ENCODE measurements at places on chromosomes 7 and 10.

GRCh38 chr10:14247377-14248116 lies 83.2 kb downstream of the FRMD4A start:
- DNase-seq: no peak

- no peak for DNase-seq
Measured at GRCh38 chr10:78375854-78376785, 342.5 kb downstream of the RPS24 start.

- no peak for DNase-seq
Measured at GRCh38 chr10:114017271-114017670, 26.4 kb upstream of the ADRB1 start.

DNA sequence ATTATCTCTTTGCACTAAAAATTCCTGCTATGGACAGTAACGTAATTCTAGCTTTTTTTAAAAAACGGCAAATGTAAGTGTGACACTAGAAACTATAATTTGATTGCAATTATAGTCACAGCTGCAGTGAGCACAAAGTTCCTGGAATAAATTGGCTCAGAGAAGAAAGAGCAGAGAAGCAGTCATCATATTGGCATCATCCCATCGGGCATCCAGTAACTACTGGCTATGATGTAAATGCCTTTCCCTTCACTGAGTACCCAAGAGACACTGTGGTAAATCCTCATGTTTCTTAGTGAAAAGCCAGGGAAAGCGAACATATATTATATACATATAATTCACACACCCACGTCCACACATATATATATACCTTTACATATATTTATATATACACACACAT lies 43.6 kb downstream of the PIP4K2A start:
- no peak for DNase-seq

DNA sequence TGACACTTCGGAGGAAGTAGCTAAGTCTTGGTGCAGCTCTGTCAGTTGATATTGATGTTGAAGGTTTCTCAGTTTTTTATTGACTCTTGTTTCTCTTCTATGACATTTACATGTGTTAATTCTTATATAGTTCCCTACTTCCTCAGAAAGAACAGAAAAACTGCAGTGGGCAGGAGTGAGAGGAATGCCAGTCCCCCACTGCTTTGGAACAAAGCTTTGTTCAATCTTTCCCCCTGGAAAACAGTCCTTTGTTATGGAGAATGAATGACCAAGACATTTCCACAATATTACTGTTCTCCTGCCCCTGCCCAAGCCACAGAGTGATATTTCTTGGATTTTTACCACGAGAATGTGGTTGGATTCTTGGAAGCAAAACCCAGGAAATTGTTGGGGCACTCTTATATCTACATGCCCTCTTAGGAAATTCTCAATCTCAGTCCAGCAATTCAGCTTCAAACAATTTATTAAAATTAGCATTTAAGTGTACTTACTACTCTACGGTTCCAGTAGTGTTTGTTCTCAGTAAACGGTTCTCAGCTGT lies 258.0 kb upstream of the KCND2 start:
- DNase-seq: no peak

DNA sequence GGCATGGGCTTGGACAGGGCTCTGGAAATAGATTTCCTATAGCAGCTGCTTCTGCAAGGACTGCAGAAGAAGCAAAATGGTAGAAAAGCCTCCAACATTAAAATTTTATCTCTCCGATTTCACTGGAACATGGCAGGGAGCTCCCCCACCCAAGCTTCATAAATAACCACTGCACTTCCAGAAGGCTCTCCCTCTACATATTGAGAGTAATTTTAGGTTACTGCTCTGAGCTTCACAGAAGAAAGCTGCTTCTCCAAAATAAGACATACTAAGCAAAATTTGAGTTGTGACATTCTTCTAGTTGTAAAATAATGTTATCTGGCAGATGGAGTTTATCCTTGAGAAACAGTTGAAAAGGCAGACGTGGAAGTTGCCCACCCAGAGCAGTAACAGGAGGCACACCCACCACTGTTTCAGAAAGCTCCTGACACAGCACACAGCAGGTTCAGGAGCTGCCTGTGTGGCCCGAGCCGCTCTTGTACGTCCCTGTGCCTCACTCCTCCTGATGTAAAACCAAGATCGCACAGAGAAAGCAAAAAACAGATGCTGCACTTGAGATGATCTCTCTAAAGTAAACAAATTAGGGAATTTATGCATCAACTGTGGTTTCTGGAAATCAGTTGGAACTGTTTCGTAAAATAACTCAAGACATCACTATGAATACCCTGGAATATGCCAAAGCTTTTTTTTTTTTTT lies 621.0 kb downstream of the PARD3 start:
- DNase-seq: no peak

DNA sequence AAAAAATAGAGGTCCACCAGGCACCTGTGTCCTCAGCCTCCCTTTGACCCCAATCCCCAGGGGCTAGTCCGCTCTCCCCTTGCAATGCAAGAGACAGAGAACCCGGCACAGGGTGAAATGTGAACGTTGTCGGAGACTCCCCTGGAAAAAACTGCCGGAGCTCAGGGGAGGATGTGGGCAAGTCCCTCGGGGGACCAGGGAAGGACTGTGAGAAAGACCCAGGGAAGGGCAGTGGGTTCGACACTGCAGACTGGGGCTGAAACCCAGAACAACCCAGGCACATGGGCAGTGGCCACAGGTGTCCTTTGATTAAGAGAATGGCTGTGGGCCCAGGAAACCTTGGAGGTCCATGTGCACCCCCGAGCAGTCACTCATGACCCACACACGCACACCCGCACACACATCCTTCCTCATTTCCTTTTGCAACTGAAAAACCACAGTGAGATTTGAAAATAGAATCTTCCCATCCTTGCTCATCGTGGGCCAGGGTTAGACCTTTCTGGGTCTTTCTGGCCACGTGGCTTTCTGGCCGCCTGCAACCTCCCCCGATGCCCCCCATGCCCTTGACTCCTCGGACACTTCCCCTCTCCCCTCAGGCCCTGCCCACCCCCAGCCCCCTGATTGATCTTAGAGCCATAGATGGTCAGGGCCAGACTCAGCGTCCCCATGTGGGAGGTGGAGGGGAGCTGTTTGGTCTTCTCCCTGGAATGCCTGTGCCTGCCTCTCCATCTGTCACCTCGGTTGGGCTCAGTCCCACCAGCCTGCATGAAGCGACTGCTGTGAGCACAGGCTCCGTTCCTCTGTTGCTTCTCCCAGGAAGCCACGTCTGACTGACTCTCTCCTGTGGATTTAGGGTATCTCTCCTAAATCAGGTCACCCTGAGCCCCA lies 7.9 kb downstream of the LAT2 start:
- DNase-seq: no peak

DNA sequence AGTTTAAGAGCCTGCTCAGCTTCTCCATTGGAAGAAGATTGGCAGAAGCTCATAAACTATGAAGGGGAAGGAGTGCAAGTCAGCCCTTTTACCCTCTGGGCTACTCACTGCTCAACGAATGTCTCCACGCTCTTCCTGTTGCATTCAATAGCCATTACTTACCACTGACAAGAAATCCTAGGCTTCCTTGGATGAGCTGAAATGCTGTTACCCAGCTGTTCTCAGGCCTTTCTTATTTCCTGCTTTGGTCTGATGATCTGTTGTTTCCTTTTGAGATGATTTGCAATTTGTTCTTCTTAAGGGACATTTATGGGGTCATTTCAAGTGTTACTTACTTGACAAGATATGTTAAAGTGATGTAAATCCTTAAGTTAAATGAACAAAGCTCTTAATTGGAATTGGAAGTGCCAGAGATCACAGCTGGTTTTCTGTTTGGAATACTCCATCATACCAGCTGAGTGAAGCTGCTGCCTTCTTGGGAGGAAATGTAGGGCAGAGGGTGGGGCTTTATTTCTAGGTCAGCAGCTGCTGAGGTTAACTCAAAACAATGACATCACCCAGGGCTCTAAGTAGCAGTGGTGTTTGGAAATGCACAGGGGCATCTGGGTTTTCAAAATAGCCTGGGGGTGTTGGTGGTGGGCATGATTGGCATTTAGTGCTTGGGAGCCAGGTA lies 170.0 kb downstream of the PRKCQ start:
- no peak for DNase-seq

- DNase-seq: no peak
Measured at GRCh38 chr7:19026888-19027287, 90.5 kb downstream of the TWIST1 start.

DNA sequence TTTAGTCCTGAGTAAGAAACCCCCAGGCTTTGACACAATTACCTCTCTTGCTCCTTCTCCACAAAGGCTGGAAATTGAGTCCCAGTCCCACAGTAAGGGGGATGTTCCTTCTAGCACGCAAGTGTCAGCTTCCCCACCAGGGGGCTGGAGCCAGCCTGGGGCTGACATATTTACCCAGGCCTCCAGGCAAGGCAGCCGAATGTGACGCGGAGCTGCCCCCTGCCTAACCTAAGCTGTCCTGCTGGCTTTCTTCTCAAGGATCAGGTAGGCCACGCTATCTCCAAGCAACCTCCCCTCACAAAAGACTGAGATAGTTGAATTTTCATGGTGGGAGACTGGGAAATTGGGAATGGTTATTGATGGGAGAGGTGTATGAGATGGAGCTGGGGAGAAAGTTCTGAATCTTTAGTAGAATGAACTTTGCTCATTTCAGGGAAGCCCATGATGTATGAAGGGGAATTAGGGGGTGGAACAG lies 19.2 kb upstream of the BMPER start:
- DNase-seq: no peak

DNA sequence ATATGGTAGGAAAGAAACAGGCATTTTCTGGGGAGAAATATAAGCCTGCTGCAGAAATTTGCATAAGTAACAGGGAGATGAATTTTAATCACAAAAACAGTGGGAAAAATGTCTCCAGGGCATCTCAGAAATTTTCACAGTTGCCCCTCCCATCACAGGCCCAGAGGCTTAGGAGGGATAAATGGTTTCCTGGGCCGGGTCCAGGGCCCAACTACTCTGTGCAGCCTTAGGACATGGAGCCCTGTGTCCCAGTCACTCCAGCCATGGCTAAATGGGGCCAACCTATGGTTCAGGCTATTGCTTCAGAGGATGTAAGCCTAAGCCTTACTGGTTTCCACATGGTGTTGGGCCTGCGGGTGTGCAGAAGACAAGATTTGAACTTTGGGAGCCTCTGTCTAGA lies 9.2 kb downstream of the OR6B1 start:
- DNase-seq: no peak

- DNase-seq: no peak
Measured at GRCh38 chr7:43659549-43659896, 69.8 kb downstream of the COA1 start.

DNA sequence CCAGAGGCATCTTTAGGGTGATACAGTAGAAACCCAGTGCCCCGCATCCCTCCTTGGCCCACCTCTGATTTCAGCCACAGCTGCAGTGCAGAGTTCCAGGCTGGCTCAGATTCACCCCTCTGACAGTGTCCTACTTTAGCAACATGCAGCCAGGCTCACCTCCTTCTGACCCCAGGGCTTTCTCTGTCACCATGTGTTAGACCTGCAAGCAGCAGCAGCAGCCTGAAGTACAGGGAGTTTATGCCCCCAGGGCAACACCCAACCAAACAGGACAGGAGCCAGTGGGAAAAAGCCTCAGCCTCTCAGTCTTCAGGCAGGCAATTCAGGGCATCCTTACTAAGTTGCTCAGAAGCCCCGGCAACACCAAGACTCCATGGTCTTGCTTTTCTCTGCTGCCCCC lies 109.0 kb upstream of the PLXNA4 start:
- no peak for DNase-seq

GRCh38 chr10:118449521-118449920 lies 107.4 kb upstream of the FAM204A start:
- no peak for DNase-seq

DNA sequence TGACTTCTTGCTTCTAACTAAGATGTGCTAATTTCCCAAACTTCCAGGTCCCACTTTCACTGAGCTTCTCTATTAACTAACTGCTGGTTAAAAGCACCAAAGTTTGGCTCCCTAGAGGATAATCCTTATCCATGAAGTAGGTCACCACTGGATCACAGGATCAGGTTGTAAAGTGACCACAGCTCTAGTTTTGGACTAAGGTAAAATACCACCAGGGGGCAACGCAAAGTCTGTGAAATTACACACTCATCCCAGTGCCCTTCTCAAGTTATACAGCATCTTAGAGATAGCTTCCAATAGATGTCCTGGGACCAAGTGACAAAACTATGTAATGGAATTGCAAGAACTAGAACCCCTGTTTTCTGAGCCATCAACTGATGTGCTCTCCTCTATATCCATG lies 116.4 kb upstream of the ASAH2 start:
- DNase-seq: no peak
